Mesothelial cell of epicardium (in vitro differentiated cells): ENCODE measurements at places on chromosomes 6 and 20. TPM values are rescaled to one million over a fixed set of nuclear protein-coding genes. Genes with fewer than 3 reads are reported as not detected.

The SKIC2 gene
- 78.6 to 84.3 TPM (median 82.0 TPM) in 3 replicates for total RNA-seq

The NINL gene
- total RNA-seq: 79.4 to 85.9 TPM (median 83.5 TPM) in 3 replicates

The TP53TG5 gene
- 0.47 to 0.69 TPM in 2 of 3 replicates, not detected in the other for total RNA-seq

The TNF gene
- total RNA-seq: 0.52 to 0.60 TPM (median 0.60 TPM) in 3 replicates

The SLC12A5 gene
- total RNA-seq: 6.9 to 9.1 TPM (median 7.7 TPM) in 3 replicates

The ANKRD66 gene
- total RNA-seq: not detected in 3 replicates

The FBXO9 gene
- total RNA-seq: 66.0 to 74.8 TPM (median 69.0 TPM) in 3 replicates

DNA sequence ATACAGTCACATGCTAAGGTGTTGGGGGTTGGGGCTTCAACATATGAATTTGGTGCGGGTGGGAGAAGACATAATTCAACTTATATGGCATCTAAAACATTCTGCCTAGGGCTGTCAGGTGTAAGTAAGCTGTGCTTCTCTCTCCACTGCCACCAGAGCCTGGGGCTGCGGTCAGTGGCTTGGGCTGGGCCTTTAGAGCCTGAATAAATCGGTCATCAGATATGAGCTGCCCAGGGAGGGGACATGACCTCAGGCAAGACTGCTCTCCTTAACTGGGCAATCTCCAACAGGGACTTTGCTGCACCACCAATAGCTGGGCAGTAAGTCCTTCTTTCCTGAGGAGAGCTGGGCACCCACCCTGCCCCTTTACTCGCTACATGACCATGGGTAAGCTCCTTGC lies 24.9 kb upstream of the SIRPA start:
- no peak for DNase-seq

DNA sequence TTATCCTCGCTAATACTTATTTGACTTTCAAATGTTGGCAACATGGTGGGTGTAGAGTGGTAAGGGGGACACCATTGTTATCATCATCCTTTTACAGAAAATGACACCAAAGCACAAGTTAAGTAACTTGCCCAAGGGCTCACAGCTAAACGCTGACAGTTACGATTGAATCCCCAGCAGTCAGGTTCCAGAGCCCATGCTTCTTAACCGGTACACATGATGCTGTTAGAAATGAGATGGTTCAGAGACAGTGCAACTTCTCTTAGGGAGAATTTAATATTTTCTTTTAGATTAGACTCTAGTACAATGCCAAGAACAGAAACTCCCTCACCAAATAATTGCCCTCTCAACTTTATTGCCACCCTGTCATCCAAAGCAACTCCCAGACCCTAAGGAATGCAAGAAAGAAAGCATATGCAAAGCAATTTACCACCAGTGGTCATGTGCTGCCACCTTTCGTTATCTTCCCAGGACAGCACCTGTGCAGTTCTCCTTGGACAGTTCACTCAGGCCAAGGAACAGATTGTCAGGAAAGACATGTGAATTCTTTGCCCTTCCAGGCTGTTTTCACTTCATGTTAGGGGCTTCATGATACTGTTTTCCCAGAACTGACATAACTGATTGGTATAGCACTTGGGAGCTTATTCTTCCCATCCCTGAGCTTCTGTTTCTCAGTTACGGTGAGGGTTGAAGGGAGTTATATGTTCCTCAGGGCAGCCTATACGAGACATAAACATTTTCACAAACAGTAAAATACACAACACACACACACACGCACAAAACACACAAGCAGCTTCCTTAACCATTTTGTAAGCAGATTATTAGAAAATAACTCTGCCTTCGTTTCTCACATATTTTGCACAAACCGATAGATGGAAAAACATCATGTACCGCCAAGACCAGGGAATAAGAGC lies 5.1 kb downstream of the HLA-DMA start:
- no peak for DNase-seq

- no peak for DNase-seq
Measured at GRCh38 chr20:50202677-50203076, 12.0 kb downstream of the CEBPB start.

GRCh38 chr6:123091896-123092271 lies 95.8 kb downstream of the CLVS2 start:
- DNase-seq: no peak

DNA sequence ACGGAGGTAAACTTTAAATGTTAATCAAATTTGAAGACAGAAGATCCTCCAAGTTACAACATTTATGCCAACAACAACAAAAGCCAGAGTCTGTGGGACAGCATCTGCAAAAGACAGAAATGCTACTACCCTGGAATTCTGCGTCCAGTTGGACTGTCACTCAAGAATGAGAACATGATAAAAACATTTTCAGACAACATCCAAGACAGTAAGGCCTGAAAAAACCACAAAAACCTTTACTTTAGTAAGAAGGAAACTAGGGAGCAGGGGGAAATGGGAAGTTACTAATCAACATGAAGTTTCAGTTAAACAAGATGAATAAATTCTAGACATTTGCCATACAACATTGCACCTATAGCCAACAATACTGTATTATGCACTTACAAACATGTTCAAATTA lies 77.6 kb downstream of the MLIP start:
- DNase-seq: no peak

DNA sequence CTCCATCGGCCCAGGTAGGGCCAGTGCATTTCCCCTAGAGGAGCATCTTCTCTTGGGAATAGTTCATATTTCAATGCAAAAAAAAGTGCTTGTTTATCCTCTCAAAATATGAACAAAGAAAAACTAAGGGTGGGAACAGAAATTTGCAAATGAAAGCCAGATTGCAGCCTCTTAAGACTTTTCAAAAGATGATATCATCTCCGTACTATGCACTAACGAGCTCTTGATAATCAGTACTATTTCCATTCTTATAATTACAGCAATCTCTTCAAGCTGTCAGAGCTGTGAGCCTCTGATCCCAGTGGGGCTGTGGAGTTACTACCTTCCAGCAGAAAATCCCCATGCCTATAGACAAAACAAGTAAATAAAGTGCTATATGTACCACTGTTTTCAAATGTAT lies 77.1 kb downstream of the SOD2 start:
- no peak for DNase-seq

GRCh38 chr20:39146394-39146793 lies 184.2 kb downstream of the DHX35 start:
- no peak for DNase-seq

GRCh38 chr6:97450087-97450486 lies 167.1 kb upstream of the MMS22L start:
- DNase-seq: no peak

GRCh38 chr6:108711826-108712225 lies 136.4 kb upstream of the ARMC2 start:
- DNase-seq: no peak

DNA sequence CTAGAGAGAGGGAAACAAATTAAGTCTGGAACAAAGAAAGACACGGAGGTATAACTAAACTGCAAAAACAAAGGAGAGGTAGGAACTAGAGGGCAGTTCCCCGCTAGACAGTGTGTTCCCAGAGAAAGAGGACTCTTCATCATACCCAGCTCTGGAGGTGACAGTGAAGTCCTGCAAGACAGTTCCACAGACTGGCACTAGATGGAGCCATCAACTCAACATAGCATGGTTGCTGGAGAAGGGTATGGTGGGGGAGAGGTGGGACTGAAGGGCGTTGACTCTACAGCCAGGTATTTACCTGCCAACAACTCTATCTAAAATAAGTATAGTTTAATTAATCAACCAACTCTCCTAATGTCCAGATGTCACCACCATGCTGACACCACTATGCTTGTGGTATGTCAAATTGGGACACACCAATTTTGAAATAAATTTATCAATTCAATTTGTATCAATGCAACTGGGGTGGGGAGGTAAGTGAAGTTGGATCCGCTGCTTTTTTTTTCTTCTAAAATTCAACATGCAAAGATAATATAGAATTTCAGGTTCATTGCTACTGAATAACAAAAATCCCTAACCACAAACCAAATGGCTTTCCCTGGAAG lies 9.7 kb downstream of the BACH2 start:
- DNase-seq: no peak

- DNase-seq: no peak
Measured at GRCh38 chr6:47380251-47380650, 70.5 kb upstream of the TNFRSF21 start.

DNA sequence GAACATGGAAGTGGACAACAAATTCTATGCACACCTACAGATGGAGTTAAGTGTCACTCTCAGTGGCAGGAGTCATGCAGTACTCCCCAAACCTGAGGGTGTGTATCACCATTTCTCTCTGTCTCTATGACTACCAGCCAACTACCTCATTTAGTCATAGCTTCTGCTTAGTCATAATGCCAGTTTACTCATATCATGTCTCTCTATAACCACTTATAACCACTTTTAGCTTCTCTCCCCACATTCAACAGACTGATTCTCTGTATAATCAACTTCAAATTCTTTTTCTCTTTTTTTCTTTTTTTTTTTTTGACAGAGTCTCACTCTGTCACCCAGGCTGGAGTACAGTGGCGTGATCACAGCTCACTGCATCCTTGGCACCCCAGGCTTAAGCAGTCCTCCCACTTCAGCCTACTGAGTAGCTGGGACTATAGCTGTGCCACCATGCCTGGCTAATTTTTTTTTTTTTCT lies 13.8 kb upstream of the GTF3C6 start:
- no peak for DNase-seq

DNA sequence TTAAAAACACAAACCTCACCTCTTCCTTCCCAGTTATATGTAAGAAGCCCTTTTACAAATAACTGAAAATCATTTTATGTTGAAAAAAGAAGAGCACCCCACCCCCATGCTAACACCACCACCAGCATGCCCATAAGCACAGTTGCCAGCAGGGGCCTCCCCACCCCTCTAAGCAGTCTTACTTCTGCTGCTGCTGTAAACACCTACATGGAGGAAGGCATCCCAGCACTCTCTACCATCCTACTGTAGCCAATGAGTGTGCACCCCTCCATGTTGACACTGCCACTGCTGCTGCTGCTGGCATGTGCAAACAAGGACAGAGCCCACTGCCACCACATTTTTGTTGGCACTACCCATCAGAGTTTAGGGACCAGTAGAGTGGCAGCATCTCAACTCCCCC lies 49.6 kb upstream of the PHIP start:
- DNase-seq: no peak

GRCh38 chr20:53980031-53980465 lies 90.3 kb downstream of the BCAS1 start:
- no peak for DNase-seq

- no peak for DNase-seq
Measured at GRCh38 chr6:1153696-1154245, 158.1 kb upstream of the FOXQ1 start.
